GM20000 (cell line): ENCODE measurements at places on chromosomes 7 and 10.

- no peak for DNase-seq
Observed at GRCh38 chr7:16991551-16991950, 109.8 kb upstream of the AGR3 start.

- DNase-seq = no peak
Observed at GRCh38 chr10:16566202-16566805, 44.6 kb upstream of the C1QL3 start.

DNA sequence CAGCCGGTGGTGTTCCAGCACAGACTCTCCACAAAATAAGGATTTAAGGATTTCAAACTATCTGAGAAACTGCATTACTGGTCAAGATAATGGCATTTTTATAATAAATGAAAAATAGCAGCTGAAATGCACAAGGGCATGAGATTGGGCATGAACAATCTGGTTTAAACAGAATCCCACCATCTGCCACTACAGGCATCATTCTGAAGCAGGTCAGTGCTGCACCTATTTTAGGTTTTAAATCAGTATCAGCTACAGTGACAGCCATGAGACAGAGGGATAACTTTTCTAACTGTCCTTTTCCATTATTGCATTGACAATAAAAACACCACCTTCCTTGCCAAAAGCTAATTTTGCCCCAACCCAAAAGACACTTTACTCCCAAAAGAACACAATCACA lies 186.8 kb downstream of the ETV1 start:
- DNase-seq = no peak

DNA sequence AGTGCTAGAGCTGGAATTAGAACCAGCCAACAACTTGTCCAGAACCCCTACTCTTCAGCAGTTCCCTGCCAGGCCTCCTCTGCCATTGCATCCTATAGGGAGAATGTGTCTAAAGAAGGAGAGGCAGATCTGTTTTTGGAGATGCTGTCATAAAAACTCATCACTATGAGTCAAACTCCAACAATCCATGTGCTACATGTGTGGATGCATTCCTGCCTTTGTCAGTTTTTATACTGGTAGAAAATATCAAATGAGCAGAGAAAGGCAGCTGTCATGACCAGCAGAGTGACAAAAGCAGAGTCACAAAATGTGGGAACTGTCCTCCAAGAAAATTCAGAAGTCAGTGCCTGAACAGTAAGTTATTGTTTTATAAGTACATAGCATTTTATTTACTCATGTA lies 93.0 kb downstream of the ABLIM1 start:
- DNase-seq = no peak

DNA sequence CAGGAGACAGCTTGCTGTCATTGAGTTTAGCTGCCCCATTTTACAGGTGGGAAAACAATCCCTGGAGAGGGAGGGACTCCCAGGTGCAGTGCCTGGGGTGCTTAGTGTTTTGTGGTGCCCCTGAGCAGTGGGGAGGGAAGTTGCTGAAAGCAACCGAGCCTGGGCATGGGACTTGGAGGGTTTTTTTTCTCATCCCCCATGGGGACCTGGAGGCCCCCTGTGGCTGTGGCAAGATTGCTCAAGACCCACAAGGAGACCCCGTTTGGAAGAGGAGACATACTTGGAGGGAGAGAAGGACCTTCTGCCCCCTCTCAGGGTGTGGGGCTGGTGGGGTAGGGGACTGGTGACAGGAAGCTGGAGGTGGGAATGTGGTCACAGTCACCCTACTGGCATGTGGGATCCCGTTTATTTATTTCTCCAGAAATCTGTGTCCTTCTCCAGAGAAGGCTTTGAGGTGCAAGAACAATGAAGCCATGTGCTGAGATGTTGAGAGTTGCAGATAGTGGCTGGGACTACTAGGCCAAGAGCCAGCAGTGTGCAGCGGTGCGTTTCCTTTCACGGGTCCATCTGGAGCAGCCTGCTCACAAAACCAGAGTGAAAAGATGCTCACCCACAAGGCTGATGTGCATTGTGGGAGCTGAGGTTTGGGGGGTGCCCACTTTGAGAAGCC lies 21.5 kb downstream of the ZMIZ1 start:
- DNase-seq = no peak

- DNase-seq = no peak
Observed at GRCh38 chr10:14365266-14365665, 34.5 kb upstream of the FRMD4A start.

GRCh38 chr10:20713420-20713819 lies 183.7 kb downstream of the NEBL start:
- DNase-seq = no peak
